ENCODE measurements at places on chromosomes 11 and 22.

DNA sequence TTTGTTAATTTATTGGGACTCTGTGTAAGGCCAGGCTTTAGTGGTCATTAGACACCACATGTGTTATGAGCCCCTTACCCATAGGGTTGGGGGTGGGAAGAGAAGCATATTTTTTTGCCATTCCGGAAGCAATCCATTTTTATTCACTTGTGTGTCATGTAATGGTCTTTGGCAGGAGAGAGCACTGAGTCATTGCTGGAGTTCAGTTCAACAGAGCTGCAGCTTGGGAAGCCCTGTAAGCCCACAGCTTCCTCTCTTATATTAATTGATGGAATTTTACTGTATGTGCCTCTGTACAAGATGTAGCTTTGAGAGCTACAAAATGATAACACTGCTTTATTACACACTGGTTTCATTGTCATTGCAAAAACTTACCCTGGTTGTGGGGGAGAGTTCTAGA, 177.3 kb upstream of the SORL1-AS1 start:
- peak; percentile 23 for DNase-seq

DNA sequence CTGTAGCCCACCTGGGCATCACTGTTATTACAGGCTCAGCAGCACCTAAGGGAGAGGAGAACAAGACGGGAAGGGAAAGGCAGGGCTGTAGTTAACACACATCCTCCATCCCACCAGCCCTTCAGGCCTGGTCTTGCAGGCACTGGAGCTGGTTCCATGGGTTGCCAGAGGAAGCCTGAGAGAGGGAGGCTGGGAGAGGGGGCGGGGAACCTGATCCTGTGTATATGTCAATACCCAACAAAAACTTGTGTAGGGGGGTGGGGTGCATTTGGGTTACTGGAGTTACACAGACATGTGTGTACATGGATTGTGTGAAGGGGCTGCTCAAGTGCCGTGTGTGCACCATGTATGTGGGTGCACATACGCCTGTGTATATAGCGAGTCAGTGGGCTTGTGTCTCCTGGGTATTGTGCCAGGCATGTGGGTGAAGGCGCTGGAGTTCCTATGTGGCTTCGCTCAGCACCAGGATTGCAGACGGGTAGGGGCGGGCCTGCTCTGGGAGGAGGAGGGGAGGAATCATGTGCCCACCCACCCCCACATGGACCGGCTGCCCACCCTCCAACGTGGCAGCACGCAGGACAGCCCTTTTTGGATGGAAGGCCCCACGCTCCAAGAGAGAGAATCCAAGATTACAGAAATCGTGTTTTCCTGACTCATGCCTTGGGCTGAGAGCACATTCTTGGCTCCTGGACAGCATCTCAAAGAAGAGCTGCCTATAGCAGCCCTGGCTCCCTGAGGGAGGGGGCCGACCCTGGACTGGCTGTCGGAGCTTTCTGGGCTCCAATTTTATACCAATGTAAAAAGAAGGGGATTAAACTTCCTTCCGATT, 4.2 kb upstream of the SERPINH1 start:
- peak; percentile 76 for DNase-seq

DNA sequence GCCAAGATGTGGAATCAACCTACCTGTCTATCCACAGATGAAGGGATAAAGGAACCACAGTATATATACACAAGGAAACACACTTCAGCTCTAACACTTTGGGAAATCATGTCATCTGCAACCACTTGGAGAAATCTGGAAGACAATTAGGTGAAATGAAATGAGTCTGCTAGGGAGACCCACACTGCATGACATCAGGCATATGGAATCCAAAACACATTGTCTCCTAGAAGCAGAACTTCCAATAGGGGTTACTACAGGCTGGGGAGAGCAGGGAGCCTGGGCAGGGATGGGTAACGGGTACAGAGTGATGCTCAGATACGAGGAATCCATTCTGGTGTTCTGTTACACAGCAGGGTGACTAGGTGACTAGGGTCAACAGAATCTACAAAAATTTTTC, 18.3 kb downstream of the RGL4 start:
- DNase-seq: no peak

DNA sequence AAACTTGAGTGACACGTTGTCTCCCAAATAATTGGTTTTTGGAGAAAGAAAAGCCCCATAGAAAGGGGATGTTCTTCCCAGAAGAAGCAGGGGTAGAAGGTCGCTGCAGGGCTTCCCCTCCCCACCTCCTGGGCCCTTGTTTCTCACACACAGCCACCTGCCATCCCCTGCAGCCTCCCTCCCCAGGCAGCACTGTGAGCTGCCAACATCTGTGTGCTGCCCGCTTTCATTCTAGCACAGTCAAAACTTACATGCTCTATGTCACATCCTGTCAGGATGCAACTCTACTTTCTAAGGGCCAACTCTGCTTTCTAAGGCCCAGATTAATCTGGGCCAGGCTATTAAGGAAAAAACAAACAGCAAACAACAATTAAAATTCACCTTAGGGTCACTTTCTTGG, 309.4 kb upstream of the ZC3H12C start:
- DNase-seq: no peak

- no peak for DNase-seq
Measured at GRCh38 chr11:122082205-122082604, 33.8 kb downstream of the BLID start.

DNA sequence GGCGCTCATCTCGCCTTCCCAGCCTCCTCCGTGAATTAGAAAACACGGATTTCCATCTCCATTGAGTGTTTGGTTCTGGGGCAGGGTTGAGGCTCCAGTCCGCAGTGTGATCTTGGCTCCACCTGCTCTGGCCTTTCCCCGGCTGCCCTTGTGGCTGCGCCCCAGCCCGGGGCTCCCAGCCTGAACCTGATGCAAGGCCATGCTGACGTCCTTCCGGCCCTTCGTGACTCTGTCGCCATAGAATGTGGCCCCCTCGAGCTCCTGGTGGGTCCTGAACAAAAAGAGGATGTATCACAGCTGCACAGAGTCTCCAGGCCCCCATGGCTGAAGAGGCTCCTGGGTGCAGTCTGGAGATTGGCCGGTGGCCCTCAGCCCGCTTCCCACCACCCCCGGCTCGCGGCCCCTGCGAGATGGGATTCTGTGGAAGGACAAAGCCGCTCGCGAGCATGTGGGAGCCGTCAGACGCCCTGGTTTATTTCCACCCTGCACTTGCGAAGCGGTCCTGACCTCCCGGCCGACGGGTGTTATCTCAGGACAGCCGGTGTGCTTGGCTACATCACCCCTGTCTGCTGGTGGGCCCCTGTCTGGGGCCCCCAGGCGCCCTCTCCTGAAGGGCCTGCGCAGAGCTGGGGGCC, 1214.0 kb downstream of the BRD1 start:
- DNase-seq: no peak

- DNase-seq: no peak
Measured at GRCh38 chr11:128476729-128477128, 110.6 kb downstream of the ETS1 start.

DNA sequence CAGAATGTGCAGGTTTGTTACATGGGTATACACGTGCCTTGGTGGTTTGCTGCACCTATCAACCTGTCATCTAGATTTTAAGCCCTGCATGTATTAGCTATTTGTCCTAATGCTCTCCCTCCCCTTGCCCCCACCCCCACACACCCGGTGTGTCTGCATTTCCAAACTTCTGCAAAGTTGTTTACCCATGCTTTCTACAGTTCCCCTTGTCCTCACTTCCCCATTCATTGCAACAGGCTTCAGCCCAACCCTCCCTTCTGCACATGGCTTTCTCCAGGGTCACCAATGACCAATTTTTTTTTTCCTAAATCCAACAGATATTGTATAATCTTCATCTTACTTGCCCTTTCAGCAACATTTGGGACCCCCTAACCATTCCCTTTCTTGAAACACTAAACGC, 32.0 kb upstream of the NUP50 start:
- no peak for DNase-seq

- DNase-seq: no peak
Measured at GRCh38 chr11:93059117-93059957, 89.9 kb downstream of the MTNR1B start.

All from urothelium cell line (cell line).